AG08395 (cell line): ENCODE measurements at places on chromosomes 13 and 19.
A peak's percentile ranks its signal among the peaks of the same experiment; 100 is the strongest.

GRCh38 chr19:38429055-38429810, 3.2 kb upstream of the RASGRP4 start:
- no peak for DNase-seq

- DNase-seq: peak; percentile 98
These were observed 2.7 kb downstream of the UHRF1 start for GRCh38 chr19:4911786-4912672.

DNA sequence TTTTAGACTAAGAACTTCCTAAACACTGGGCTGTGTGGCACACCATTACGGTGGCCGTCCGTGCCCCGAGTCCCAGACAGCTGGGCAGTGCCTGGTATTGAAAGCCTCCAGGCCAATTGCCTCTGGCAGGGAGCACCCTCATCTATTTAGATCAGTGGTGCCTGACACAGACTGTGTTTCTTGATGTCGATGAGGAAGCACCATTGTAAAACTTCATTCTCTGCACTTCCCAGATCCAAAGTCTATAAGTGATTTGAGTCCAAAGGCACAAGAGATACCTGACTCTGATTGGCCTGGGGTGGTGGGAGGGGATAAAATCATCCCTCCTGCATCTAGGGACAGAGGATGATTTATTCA, 8.5 kb upstream of the STK24 start:
- no peak for DNase-seq

GRCh38 chr13:68850160-68850559, 1257.5 kb upstream of the ATXN8OS start:
- DNase-seq: no peak

DNA sequence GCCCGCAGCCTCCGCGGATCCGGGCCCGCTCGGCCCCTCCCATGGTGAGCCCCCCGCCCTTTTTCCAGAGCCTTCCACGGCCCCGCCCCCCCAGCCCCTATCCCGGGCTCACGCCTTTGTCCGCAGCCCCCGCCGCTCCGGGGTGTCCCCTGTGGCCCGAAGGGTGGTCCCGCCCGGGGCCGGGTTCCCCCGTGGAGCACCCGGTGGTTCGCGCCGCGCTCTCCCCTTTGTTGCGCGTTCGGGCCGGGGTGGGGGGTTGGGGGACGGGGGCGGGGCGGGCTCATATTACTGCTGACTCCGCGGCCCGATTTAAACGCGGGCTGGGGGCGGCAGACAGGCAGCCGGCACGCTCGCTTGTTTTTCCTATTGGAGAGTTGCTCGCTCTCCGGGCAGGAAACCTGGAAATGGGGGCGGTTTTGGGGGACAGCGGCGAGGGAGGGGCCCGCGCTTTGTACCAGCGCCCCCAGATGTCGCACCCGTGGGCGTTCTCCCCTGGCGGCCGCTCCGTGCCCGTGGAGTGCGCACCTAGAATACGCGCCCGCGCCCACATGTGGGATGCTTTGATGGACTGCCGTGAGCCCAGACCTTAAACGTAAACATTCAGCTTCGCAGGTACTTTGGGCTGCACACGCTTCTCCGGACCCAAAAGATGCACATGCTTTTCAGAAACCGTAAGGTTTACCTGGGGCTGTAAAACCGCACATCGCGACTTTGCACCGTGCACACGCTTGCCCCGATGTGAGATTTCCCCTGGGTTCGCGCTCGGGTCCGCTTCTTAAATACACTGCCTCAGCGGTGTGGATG, 699 bp downstream of the PTOV1 start:
- DNase-seq: no peak

- no peak for DNase-seq
These were observed 3.1 kb downstream of the TEX29 start for GRCh38 chr13:111323549-111323948.

GRCh38 chr13:95298971-95299621, 2.2 kb downstream of the ABCC4 start:
- DNase-seq: no peak

- no peak for DNase-seq
These were observed 26.1 kb downstream of the ALG5 start for GRCh38 chr13:36973009-36973408.

DNA sequence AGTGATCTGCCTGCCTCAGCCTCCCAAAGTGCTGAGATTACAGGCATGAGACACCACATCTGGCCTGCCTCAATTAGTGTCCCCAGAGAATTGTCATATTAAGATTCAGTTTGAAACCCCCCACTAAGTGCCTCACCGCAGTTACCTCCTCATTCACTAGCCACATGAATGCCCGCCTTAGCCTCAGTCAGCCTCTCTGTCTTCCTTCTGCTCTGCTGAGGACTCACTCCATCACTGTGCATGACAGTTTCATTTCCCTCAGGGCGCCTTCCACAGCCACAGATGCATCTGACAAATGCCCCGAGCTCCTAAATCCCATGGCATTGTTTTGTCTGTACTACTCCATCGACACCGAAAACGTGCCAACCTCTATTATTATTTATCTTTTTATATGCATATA, 23.3 kb downstream of the MIPEP start:
- DNase-seq: no peak

DNA sequence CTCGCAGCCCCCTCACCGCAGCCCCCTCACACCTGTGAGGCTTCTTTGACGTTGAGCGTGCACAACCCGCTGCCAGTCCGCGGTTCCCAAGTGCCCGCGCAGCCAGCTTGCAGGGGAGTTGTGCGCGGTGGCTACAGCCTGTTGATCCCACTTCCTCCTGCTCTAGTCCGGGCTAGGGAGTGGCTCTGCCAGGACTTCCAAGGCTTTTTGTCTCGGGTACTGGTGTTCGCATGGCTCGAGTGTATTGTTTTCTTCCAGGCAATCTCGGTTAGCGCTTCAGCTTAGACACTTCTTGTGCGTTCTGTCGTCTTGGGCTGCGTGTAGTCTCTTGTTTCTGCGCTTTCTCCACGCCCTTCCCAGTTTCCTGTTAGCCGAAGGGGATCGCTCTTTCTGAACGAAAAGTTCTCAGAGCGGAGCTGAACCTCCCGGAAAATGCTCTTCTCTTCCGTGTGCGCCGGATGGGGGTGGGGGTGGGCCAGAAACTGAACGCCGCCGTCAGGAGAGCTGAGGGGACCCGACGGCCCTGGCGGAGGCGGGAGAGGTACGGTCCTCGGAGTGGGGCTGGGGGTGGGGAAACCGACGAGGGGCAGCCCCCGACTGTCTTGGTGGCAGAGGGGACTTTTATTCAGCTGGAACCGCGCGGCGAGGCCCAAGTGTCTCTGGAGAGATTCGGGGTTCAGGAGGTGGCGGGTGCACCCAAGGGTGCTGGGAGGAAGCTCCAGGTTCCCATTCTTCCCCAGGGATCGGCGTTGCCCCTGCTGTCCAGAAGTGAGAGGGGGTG, 697 bp upstream of the DGKH start:
- DNase-seq: peak; percentile 56

DNA sequence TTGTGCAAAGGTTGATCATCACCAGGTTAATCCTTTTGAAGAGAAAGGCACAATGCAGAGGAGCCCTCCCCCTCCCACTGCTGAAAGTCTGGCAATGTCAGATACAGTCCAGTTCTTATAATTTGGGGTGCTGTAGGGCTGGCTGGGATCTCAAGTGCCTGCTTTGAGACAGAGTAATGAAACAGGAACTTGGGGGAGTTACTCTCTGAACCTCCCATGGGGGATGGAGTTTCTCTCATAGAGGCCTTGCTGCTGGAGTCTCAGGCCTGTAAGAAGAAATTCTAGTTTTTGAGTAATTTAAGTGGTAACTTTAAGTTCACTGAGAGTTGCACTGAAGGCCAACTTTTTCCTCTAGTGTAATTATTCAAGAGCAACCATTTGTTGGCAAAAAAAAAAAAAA, 410.5 kb downstream of the KCNRG start:
- DNase-seq: no peak

GRCh38 chr19:2229103-2230032, 6.8 kb downstream of the PLEKHJ1 start:
- no peak for DNase-seq

GRCh38 chr13:29858667-29859066, 8.2 kb upstream of the UBL3 start:
- DNase-seq: peak; percentile 37

DNA sequence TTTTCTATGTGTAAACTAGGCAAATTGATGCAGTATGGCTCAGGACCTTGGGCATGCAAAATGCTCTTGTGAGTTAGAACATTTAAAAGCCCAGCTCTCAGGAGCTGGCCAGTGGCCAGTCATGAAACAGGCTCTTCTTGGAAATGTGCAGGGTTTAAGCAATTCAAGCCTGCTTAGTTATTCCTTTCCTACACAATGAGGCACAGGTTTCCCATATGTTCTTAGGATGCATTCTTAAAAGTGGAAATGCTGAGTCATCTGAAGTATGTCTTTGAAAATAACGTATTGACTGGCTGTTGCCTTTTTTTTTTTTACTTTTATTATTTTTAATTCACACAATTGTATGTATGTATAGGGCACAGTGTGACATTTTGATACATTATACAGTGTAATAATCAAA, 300.7 kb downstream of the SLC7A1 start:
- DNase-seq: no peak

DNA sequence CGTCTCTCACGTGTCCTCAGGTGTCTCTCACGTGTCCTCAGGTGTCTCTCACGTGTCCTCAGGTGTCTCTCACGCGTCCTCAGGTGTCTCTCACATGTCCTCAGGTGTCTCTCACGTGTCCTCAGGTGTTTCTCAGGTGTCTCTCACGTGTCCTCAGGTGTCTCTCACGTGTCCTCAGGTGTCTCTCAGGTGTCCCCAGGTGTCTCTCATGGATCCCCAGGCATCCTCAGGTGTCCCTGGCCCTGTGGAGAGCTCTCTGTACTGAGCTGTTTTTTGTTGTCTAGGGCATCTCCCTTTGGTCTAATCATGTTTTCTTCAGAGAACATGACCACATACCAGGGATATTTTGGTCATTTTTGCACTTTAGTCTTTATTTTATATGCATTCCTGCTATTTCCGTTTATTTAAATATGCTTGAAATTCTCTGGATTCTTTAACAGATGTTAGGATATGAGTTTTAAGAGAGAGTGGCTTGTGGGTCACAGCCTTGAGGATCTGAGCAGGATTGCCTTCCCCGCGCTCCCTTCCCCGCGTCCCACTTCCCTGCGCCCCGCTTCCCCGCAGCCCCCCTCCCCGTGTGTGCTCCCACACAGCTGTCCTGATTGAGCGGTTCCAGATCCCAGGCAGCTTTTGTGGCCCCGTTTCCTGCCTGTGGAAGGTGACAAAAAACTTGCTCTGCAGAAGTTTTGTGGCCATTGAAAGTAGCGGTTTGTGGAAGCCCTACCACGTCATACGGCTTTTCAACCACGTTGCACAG, 31.9 kb downstream of the ATP4B start:
- DNase-seq: peak; percentile 52

DNA sequence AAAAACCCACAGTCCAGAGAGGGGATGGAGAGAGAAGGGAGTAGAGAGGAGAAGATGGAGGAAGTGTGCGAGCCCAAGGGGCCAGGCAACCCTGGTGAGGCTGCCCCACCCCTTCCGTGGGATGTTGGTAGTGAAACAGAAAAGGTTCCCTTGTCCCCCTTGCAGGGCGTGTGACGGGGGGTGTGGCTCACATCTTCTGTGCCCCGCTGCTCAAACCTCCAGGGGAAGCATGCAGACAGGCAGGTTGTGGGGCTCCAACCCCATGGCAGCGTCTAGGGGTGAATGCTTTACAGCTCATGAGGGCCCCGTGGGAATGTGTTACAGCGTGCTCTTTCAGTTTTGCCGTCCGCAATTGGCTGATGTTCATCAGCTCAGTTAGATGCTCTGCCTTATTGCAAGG, 14.7 kb upstream of the EVI5L start:
- DNase-seq: no peak

DNA sequence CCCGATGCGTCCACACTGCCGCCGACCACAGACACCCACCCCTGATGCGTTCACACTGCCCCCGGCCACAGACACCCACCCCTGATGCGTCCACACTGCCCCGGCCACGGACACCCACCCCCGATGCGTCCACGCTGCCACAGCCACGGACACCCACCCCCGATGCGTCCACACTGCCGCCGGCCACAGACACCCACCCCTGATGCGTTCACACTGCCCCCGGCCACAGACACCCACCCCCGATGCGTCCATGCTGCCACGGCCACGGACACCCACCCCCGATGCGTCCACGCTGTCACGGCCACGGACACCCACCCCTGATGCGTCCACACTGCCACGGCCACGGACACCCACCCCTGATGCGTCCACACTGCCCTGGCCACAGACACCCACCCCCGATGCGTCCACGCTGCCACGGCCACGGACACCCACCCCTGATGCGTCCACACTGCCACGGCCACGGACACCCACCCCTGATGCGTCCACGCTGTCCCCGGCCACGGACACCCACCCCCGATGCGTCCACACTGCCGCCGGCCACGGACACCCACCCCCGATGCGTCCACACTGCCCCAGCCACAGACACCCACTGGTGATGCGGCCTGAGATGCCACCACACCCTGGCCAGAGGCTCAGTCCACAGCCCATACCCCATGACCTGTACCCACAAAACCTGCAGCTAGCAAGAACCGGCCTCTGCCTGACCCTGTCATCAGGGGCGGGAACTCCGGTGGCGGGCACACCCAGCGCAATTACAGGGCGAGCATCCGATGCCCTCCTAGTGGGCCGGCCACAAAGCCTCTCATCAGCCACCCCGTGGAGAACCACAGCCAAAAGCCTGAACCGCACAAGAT, 28.4 kb downstream of the RASA3 start:
- no peak for DNase-seq

- DNase-seq: no peak
These were observed 36.7 kb downstream of the INTS6 start for GRCh38 chr13:51416107-51416506.
